ENCODE measurements at places on chromosomes 7 and 10. TPM values are rescaled to one million over a fixed set of nuclear protein-coding genes. Genes with fewer than 3 reads are reported as not detected.

- no peak for DNase-seq
Observed at GRCh38 chr7:148953676-148954075, 69.6 kb upstream of the EZH2 start.

- peak; percentile 13 for DNase-seq
Observed at GRCh38 chr7:33905389-33906032, at the start of gene BMPER. BMPER (plus strand) TSS chr7:33905539; CDS start chr7:33905614, 75 bp downstream.

DNA sequence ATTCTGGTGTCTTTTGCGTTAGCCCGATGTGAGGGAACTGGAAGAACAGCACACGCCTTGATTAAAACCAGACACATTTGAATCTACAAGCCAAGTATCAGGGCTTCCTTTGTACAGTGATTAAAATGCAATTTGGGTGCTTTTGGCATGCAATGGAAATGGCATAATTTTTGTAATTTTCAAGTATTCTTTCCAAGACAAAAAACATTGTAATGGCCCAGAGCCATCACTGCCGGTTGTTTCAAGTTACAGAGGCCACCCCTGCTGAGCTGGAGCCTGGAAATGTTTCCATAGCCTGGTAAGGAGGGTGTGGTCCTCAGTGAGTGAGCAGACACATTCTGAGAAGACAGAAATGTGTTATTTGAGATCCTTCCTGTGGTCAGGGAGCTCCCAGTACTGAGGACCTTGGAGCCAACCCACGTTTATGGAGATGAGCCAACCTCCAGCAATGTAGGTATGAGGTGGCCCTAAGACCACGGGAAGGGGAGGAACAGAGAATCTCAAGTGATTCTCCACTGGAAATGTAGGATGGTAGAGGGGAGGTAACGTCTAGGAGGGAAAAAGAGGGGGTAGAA, 20.9 kb downstream of the TEX36 start:
- DNase-seq, result peak; percentile 19

Gene CFAP69
- 17.5 TPM for total RNA-seq

DNA sequence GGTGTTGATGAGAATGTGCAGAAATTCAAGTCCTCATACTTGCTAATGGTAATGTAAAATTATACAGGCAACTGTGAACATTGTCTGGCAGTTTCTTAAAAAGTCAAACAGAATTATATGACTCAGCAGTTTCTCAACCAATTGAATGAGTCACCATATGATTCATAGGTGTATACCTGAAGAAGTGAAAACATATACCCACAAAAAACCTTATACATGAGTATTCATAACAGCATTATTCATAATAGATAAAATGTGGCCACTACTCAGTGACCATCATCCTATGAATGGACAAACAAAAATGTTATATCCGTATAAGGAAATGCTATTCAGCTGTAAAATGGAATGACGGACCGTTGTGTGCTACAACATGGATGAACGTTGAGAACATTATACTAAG, 253.5 kb downstream of the MALRD1 start:
- DNase-seq, result no peak

GRCh38 chr7:24911213-24911603, 68.8 kb downstream of the OSBPL3 start:
- no peak for DNase-seq

DNA sequence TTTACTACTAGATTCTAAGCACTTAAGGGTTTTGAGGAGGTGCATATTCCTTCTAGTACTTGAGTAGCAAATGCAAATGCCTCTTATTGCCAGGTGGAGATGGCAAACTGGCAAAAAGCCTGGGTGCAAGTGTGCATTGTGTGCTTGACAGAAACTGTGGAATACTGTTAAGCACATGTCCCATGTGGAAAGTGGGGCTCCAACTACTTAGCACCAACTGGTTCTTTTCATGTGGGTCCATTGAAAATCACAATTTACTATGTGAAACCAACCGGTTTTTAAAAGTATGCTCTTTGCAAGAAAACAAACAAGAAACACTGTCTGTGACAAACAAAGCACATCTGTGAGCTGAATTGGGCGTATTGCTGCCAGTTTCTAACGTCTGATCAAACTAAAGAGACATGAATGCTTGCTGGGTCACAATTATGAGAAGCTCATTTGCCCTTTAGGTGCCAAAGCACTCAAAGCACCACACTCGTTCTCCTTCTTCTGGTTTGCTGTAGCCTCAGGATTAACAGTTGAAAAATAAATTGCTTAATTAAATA, 197.4 kb downstream of the SEMA3E start:
- DNase-seq, result no peak

Gene GPR15LG
- total RNA-seq, result not detected

GRCh38 chr7:121714559-121715303, 158.2 kb upstream of the PTPRZ1 start:
- DNase-seq, result no peak

- no peak for DNase-seq
Observed at GRCh38 chr7:120862987-120863590, 5.1 kb upstream of the TSPAN12 start.

- no peak for DNase-seq
Observed at GRCh38 chr7:15658247-15658646, 28.2 kb downstream of the MEOX2 start.

- no peak for DNase-seq
Observed at GRCh38 chr7:30465046-30465810, 13.4 kb downstream of the NOD1 start.

DNA sequence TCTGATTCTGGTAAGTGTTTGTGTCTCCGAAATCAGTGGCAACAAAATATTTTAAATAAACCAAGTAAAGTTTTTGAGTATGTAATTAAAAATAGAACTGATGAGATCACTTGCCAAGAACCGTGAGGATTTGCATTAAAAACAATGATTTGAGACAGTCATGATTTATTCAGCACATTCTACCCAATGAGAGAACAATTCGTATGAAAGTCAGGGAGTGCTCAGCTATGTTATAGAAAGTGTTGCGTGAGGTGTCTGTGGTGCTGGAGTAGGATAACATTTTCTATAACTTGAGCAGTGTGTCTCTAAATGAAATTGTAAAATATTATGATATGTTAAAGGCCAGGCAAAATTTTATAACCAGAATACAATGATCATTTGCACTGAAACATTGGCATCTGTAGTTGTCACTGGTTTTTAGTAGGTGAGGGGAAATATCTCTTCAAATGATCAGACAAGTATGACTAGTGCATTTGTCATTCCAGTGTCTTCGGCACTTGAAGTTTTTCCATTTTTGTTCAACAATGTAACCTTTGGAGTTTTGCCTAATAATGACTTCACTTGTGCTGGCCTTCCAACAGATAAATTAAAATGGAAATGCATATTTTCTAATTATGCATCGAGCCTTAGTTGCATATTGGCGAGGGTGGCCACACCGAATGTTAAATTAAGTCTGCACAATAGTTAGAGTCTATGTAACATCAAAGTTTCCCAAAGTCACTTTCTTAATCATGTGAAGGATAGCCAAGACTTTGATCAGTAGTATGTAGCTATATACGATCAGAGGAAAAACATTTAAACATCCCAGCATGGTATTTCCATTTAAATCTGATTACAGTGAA, 335.9 kb downstream of the GFRA1 start:
- no peak for DNase-seq

DNA sequence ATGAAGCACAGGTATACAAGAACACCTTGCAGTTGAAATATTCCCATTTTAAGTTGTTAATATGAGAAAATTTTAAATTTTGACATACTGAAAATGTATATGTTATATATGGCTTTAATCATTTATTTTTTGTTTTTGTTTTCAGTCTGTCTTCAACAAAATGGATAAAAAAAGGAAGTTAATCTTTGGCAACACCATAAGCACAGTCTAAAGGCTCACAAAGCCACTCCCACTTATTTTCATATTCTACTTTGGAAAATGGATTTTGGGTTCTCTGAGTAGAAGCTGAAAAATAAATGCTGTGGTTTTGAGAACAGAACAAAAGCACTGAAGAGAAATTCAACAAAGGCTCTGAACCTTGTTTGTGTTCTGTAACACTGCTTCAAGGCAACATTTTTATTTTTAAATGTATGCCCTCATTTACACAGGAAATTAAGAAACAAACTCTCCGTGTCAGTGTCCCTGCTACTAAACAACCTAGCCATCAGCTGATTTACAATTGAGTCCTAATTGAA, 81.3 kb upstream of the LRRN3 start:
- DNase-seq, result no peak

- no peak for DNase-seq
Observed at GRCh38 chr10:75788394-75789205, 357.2 kb downstream of the LRMDA start.

DNA sequence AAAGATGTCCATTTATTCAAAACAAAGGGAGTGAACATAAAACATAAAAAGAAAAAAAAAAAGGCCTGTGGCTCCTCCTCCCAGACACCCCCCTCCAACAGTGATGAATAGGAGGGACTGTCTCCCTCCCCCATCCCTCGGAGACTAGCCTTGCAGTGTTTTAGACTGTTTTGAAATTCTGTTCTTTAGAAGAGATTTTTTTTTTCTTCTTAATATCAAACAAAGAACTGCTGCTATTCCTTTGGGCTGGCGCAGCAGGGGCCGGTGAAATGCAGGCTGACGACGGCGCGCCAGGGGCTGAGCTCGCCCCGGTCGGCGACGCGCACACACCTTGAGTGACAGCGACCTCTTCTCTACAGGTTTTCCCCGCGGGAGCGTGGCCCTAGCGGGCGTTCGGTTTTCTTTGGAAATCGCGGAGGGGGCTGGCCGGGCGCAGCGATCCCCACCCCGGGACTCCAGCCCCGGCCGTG, at the start of gene LANCL2:
LANCL2 (plus strand) TSS at position 133 of the 470 bp plus-strand sequence. CDS start 689 bp downstream, outside the sequence.
- DNase-seq, result peak; percentile 58

DNA sequence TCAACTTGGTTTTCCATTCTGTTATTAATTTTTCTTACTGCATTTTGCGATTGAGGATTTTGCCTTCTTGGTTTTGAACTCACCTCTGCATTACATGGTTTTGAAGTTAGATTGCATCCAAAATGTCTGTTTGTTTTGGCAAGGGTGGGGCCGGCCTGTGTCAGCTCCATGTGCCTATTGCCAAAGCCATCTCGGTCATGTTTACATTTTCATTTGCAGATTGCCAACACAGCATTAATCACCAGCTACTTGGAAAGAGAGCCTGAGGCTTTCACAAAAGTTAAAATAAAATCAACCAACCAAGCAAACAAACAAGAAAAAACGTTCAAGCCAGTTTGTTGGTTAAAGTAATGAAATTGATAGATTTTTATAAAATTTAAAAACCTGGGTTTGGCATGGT, 695.8 kb downstream of the TYW1 start:
- no peak for DNase-seq

- DNase-seq, result no peak
Observed at GRCh38 chr10:28542728-28543127, 9.8 kb downstream of the WAC start.

- DNase-seq, result no peak
Observed at GRCh38 chr10:29791773-29792172, 157.0 kb upstream of the SVIL start.

GRCh38 chr10:91643700-91644099, 10.8 kb upstream of the PPP1R3C start:
- no peak for DNase-seq

Gene NDUFB2
- total RNA-seq, result 285 TPM
